Skeletal muscle cell (primary cell): ENCODE measurements at places on chromosomes 1 and 21.

DNA sequence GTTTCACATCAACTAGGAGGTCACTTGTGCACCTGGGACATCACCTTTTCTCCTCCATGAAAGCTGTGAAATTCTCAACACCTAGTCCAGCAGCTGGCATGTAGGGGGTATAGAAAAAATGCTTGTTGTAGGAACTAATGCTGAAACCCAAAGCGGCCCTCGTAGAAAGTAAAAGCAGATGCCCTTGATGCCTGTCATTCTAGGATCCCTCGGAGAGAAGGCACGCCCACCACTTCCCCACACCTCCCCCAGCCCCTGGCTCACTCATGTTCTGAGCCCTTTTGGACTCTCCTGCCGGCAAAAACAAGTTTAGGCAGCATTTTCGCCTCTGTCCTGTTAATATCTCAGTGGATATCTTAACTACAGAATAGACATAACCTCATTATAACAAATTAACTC, 36.5 kb downstream of the RIPK4 start:
- no peak for DNase-seq

DNA sequence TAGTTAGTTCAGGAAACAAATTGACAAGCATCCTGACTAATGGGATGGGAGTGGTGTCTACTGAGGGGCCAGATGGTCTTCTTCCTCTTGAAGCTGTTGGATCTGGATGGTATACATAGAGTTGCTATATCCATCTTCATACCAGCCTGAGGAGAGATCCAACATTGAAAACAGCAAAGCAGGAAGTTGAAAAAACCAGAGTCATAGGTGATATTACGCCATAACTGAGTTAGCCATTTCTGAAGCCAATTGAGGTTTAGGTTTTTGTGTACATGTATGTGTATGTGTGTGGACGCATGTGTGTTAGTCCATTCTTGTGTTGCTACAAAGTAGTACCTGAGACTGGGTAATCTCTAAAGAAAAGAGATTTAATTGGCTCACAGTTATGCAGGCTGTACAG, 2.3 kb upstream of the TSPAN2 start:
- no peak for DNase-seq

- no peak for DNase-seq
These were observed 13.9 kb upstream of the POFUT2 start for GRCh38 chr21:45301521-45302081.

DNA sequence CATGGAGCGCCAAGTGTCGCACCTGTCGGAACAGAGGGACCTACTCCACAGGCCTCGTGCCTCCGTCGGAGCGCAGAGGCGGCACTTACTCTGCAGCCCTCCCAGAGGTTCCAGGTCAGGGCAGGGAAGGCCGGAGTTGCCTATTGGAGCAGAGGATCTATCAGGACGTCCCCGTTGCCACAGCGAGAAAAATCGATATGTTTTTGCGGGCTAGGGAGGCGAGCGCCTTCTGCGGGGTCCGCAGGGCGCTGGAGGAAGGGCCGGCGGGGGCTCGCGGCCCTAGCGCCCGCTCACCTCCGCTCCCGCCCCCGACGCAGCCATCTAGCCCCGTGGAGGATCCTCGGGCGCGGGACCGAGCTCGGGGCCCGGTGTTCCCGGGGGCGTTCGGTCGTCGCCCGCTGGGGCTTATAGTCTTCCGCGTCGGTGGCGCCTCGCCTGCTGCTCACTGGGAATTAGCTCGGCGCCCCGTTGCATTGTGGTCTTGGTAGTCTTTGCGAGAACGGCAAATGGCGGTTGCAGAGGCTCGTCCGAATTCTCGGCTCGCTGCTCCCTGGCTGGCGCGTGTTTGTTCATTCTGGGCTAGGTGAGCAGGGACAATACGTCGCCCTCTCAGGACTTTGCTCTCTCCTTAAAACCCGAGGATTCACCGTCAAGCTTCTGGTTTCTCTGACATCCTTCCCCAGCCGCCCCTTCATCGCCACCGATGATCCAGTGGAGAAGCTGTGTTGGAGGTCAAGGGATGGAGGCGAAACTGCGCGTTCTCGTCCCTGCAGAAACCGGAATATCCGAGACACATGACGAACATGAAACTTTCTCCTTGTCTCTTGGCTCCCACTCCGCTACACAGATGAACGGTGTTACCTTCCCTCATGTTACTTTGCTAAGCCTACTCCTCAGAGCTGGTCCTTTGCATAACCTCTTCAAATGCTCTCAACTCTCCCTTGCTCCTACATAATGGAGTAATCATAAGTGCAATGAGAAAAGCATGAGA, at the start of gene JTB:
JTB (minus strand) TSS at position 425 of the 991 bp plus-strand sequence; CDS start at position 3, 422 bp downstream.
- DNase-seq: peak; percentile 31

GRCh38 chr21:16085421-16085820, 355.6 kb downstream of the USP25 start:
- DNase-seq: no peak

DNA sequence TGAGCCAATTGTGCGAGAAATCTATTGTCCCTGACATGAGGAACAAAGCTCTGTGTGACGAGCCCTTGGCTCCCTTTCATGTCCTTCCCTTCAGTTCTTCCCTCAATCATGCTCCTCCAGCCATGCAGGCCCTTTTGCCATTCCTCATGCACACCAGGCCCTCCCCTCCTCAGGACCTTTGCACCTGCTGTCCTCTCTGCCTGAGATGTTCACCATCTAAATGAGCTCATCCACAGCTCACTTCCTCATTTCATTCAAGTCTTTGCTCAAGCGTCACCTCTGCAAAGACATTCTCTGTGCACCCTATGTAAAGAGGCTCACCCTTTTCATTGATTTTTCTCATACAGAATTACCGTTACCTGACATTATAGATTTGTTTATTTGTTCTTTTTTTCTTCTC, 43.7 kb downstream of the C8B start:
- no peak for DNase-seq
